Mesothelial cell of epicardium (in vitro differentiated cells): ENCODE measurements at places on chromosomes 5 and 9.

DNA sequence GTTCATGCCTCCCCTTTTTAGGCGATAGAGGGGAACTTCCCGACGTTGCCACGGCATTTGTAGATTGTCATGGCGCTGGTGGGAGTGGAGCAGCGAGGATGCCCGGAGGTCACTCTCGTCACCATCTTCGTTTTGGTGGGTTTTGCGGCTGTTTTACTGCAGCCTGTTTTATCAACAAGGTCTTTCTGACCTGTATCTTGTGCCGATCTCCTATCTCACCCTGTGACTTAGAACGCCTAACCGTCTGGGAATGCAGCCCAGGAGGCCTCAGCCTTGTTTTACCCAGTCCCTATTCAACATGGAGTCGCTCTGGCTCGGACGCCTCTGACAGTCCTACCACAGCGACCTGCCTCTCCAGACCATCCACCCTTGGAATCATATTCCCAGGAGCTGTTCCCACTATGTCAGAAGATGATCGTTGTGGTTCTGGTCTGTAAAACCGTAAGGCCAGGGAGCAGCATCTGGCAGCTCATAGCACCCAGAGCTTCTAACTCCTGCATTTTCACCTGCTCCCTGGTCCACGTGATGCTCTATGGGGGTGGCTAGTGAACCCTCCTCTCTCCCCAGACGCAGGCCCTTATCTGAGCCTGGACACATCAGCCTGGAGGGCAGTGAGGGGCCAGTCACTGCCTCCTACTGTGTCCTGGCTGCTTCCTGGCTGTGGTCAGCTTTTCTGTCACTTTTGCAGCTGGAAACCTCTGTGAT is 35.1 kb upstream of the CLK4 start:
- no peak for DNase-seq

GRCh38 chr5:147713550-147714295 is 68.8 kb downstream of the JAKMIP2 start:
- DNase-seq: no peak

DNA sequence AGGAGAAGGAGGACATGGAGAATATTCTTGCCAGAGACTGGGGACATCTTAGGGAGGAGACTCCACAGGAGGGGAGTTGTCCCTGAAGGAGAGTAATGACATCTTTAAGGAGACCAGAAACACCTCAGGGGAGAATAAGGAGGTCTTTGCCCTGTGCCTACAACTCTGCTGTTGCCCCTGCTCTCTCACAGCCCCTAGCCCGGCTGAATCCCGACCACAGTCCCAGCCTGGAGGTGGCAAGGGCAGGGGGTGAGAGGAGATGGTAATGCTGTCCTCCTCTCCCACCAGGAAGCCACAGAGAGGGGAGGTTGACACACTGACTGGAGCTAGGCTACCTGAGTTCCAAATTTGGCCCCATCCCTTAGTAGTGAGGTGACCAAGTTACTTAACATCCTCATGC is 30.2 kb upstream of the ENHO start:
- DNase-seq: no peak

GRCh38 chr9:116476935-116477381 is 210.1 kb upstream of the TRIM32 start:
- DNase-seq: no peak

GRCh38 chr9:124454791-124455443 is 4.7 kb downstream of the ADGRD2 start:
- DNase-seq: no peak

- no peak for DNase-seq
These were observed 407.7 kb downstream of the SH3GL2 start for GRCh38 chr9:17986595-17986994.

GRCh38 chr9:69658987-69659675 is 13.0 kb downstream of the APBA1 start:
- no peak for DNase-seq

DNA sequence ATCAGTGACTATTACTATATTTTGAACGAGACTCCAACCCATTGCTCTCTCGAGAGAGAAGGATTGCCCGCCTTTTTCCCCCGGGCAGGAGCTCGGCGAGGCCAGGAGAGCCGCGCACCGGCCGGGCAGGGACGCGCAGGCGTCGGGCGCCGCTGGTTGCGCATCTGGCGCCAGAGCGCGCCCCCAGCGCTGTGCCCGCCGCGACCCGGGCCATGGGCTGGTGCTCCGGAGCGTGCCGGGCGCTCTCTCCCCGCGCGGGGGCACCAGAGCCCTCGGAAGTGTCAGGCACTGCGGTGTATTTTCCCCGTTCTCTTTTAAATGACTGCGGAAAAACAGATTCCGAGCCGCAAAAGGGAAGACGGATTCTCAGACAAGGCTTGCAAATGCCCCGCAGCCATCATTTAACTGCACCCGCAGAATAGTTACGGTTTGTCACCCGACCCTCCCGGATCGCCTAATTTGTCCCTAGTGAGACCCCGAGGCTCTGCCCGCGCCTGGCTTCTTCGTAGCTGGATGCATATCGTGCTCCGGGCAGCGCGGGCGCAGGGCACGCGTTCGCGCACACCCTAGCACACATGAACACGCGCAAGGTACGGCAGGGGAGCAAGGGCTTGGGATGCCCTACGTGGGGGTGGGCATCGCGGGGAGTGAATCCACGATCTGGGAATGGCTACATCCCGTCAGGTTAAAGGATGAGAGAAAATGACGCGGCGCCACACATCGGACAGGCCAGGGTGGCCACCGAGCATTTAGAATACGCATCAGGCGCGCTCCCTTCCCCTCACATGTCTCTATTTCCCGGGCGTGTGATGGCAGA is 1.1 kb upstream of the NTRK2 start:
- DNase-seq: peak; percentile 88

- DNase-seq: no peak
These were observed 68.0 kb downstream of the ZNF608 start for GRCh38 chr5:124678468-124678867.

GRCh38 chr5:66361070-66361469 is 217.0 kb downstream of the SREK1 start:
- DNase-seq: no peak

- peak; percentile 61 for DNase-seq
These were observed 75.1 kb downstream of the FGF18 start for GRCh38 chr5:171494452-171495121.

GRCh38 chr5:78509884-78510769 is 138.4 kb downstream of the LHFPL2 start:
- DNase-seq: no peak

DNA sequence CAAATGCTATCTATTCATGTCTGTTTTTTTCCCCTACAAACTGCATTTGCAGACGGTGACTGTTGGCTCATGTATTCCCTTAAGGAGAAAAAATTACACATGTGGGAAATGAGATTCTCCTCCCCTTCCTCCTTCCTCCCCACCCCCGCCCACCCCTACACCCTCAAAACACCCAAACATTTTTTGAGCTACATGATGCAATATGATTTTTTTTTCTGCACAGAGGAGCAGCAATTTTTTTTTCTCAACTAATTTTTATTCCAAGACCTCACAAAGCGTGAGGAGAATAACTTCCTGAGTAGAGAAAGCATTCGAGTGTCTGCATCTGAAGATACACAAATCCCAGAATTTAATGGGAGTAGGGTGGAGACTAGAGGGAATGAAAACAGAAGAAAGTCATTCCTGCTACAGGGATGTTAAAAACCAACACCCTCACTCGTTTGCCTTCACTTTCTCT is 118.1 kb downstream of the PRDM6 start:
- DNase-seq: no peak

DNA sequence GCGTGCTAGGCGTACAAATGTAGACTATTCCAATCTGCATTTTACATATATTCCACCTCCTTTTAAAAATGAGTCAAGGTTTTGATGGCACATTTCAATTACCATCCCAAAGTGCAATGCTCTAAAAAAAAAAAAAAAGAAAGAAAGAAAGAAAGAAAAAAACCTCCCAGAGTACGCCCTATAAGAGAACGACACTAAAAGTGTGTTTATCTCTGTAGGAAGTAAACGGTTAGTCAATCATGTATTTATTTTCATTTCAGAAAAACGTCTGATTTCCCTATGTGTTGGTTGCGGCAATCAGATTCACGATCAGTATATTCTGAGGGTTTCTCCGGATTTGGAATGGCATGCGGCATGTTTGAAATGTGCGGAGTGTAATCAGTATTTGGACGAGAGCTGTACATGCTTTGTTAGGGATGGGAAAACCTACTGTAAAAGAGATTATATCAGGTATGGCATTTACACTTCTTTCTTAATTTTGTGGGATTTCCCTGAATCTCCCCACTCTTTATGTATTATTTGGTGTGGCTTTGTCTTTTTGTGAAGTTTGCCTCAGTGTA is 1.1 kb downstream of the ISL1 start:
- no peak for DNase-seq

GRCh38 chr5:15585128-15585527 is 85.1 kb downstream of the FBXL7 start:
- DNase-seq: no peak

GRCh38 chr9:116686693-116687073 is 422 bp upstream of the TRIM32 start:
- no peak for DNase-seq

GRCh38 chr5:10655161-10655971 is 91.5 kb downstream of the ANKRD33B start:
- DNase-seq: no peak

DNA sequence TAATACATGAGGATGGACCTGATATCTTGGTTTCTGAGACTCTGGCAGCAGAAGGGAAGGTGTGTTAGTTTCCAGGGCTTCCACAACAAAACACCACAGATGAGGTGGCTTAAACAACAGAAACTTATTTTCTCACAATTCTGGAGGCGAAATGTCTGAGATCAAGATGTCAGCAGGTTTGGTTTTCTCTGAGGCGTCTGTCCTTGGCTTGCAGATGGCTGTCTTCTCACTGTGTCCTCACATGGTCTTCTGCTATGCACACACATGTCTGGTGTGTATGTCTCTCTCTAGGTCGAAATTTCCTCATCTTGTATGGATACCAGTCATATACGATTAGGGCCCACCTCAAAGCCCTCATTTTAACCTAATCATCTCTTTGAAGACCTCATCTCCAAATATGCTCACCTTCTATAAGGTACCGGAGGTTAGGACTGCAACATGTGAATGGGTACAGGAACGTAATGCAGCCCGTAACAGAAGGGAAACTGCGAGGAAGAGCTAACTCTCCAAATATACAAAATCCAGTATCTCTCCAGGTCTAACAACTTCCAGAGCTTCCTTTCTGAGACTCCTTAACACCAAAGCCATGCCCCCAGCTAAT is 139.8 kb upstream of the SMARCA2 start:
- no peak for DNase-seq

GRCh38 chr5:146653560-146653959 is 137.6 kb upstream of the GPR151 start:
- no peak for DNase-seq

DNA sequence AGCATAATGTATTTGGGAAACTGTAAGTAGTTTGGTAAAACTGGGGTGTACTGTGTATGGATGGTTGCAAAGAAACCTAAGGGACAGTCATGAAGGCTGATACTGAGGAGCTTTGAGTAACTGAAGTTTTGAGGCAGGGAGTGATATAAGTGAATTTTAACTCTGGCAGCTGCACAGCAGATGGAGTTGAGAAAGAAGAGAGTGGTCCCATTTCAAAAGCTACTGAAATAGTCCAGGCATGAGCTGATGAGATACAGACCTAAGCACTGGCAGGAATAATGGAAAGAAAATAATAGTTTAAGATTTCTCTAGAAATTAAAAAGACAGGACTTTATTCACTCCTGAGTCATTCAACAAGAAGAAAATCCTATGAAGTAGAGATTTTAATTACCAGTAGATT is 232.0 kb downstream of the CHSY3 start:
- DNase-seq: no peak

DNA sequence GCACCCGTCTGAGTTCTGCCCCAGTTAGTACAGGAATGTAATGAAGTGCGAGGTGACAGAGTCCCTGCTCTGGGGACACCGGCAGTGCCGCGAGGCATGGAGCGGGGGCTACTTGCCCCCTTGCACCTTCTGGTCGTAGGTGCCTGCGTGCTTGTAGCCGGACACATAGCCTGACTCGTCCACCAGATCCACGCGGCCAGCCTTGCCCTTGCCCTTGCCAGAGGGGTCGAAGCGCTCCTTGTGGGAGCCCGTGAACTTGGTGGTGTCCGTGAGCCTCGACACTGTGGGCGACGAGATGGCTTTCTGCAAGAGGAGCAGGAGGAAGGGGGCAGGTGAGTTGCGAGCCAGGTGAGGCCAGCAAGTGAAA is 28.2 kb downstream of the TPPP start:
- no peak for DNase-seq

GRCh38 chr9:86763791-86764190 is 183.5 kb downstream of the GAS1 start:
- DNase-seq: no peak

GRCh38 chr5:139215107-139215975 is 17.2 kb upstream of the SIL1 start:
- no peak for DNase-seq

- no peak for DNase-seq
These were observed 58.2 kb upstream of the RXRA start for GRCh38 chr9:134267881-134268724.

- no peak for DNase-seq
These were observed 100.5 kb upstream of the NMUR2 start for GRCh38 chr5:152505442-152506042.

DNA sequence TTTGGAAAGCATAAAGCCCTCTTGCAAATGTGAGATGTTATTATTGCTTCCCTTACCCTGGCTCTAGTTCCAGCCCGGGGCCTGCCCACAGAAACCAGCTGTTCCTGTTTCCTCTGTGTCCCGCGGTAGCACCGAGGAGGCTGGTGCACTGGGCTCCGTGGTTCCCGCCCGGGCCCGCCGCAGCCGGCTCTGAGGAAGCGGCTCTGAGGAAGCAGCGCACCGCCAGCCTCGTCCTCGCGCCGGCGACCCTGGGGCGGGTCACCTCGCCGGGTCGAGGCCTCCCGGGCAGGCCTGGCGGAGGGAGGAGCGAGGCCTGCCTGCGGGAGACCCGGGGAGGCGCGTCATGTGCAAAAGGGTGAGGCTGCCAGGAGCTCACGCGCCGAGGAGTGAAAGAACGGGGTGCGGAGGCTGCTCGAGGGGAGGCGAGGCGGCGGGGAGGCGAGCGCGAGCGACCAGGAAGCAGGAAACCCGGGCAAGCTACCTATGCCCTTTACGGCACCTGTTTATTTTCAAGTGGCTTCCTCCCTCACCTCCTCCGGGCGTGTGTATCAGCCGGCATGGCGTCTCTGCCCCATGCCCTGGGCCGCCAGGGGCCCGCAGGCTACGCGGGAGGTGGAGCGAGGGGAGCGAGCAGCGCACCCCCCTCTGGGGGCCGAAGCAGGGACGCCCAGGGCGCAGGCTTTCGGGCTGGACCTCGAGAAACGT is 61.3 kb upstream of the MEGF10 start:
- DNase-seq: peak; percentile 60

DNA sequence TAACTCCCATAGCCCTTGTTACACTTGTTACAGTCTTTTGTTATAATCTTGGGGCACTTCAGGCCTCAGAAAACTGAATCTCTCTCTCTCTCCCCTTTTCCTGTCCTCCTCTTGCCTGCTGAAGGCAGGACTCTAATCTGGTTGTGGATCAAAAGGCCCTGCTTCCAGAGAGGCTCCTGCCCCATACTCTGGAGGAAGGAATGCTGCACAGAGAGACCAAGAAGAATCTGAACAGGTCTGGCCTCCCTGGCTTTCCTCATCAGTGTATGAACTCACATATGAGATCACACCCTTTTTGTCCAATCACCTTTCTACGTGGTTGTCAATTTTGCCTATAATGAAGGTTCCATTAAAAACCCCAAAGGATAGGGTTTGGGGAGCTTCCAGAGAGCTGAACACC is 26.2 kb upstream of the LVRN start:
- no peak for DNase-seq

- no peak for DNase-seq
These were observed 320.4 kb upstream of the KLF4 start for GRCh38 chr9:107809871-107810460.

- no peak for DNase-seq
These were observed 15.1 kb downstream of the PRKACG start for GRCh38 chr9:68998812-68999211.

GRCh38 chr5:139644001-139644456 is 4.1 kb upstream of the CXXC5 start:
- no peak for DNase-seq
